ENCODE measurements at places on chromosomes 12 and 14. TPM values are rescaled to one million over a fixed set of nuclear protein-coding genes. Genes with fewer than 3 reads are reported as not detected.
A peak's percentile ranks its signal among the peaks of the same experiment; 100 is the strongest.

The ZBTB39 gene
- total RNA-seq: 5.0 TPM

DNA sequence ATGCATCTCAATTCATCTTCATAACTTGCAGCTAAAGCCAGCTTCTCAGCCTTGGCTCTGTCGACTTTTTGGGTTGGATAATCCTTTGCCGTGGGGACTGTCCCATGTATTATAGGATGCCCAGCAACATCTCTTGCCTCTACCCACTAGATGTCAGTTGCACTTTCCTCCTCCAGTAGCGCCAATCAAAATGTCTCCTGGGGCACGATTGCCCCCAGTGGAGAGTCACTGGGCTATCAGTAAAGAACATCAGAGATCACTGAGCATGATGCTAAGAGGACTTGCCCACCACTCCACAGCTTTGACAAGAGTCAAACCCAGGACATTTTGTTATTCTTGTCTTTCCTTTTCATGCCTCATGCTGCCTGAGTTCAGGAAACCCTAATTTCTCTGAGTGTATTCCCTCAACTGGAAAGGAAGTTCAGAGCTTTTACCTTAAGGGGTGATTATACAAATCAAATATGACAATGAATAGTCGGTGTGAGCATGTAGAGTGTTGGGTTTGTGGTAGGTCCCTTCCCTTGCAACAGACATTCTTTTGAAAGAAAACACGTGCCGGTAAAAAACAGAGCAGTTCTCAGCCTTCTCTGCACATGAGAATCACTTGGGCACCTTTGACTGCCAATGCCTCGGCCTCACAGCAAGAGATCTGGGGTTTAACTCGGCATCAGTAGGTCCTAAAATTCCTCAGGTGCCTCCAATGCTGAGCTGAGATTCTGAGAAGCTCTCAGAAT, 980.6 kb downstream of the VRK1 start:
- no peak for DNase-seq

The TC2N gene
- total RNA-seq: not detected

The SPIC gene
- not detected for total RNA-seq

The PZP gene
- not detected for total RNA-seq

DNA sequence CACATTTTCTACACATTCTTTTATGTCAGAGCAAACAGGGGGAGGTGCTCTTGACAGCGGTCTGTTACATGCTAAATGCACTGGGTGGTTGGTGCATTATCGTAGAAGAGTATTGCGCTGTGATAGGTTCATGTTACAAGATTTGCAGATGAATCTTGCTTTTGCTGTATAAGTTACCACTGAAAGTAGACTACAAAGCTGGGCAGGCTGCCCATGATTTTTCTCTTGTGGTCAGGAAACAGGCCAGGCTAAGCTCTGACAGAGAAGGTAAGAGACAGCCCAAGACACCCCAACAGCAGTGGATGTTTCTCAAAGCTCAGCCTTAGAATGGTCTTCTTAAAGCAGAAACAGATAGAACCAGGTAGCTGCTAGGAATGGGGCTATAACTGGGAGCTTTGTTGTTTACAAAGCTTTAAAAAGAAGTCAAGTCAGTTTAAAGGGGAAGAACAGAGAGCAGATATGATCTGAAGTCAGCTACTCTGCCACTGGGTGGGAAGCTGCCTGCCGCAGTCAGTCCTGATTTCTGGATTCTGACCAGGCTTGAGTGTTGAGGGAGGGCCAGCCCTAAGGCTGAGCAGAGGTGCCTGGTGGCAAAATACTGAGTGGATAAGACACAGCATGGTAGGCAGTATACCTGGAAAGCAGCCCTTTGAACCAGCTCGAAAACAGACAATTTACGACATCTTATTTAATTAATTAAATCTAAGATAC, 9.4 kb downstream of the KCNA1 start:
- peak; percentile 17 for DNase-seq

Data from HT1080 (cell line).